ENCODE measurements at places on chromosomes 2 and 18.
A peak's percentile ranks its signal among the peaks of the same experiment; 100 is the strongest.

DNA sequence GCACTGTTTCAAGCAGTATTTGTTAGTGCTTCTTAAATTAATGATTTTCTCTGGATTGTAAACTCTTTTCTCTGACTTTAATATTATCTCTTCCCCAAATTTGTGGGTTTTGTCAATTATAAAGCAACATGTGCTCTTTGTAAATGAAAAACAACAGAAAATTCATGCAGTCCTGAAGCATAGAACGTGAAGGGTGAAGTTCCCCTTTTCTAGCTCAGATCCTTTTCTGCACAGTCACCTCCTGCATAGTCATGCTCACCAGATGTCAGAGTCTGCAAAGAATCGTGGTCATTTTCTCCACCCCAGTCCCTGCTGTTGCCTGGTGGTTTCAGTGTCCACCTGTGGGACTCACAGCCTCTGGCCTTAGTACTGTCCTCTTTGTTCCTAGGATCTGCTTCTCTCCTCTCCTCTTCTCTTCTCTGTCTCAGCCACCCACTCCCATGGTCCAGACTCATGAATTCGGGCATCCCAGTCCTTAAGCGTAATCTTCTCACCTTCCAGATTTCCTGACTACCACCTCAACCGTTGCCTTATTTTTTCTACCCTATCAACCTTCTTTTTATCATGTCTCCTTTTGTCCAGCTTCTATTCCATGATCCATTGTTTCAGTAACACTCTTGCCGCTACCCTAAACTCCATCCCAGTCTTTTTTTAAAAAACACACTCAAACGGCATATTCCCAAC lies 229.1 kb downstream of the RTP5 start:
- no peak for DNase-seq

- no peak for DNase-seq
These were observed 3.3 kb downstream of the SLC9A2 start for GRCh38 chr2:102622646-102623045.

GRCh38 chr2:48600204-48600813 lies 17.3 kb upstream of the GTF2A1L start:
- DNase-seq = no peak

GRCh38 chr2:44555700-44556099 lies 194.0 kb downstream of the CAMKMT start:
- no peak for DNase-seq

GRCh38 chr2:188600536-188601210 lies 309.0 kb downstream of the GULP1 start:
- no peak for DNase-seq

DNA sequence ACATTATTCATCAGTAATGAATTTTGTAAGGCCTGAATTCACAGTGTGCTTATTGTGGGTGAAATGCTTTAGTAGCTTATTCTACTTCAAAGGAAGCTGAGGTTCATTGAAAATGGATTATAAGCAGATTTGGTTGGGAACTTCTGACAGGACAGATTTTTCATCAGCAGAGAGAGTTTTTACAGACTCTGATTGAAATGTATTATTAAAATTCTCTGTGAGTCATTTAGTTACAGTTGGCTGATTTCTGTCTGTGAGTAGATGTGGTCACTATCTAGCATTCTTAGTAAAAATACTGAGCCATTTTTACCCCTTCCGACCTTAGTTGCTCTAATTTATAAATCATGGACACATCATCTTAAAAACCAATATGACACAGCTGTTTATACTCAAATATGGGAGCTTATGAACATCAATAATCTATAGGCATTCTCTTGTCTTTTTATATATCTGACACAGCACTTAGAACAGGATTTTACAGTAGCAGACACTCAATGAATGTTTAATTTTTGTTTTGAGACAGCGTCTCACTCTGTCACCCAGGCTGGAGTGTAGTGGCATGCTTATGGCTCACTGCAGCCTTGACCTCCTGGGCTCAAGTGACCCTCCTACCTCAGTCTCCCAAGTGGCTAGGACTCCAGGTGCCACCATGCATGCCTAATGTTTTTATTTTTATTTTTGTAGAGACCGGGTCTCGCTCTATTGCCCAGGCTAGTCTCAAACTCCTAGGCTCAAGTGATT lies 239.6 kb downstream of the BABAM2 start:
- no peak for DNase-seq

- no peak for DNase-seq
These were observed 158.1 kb downstream of the DOCK10 start for GRCh38 chr2:224884188-224884587.

DNA sequence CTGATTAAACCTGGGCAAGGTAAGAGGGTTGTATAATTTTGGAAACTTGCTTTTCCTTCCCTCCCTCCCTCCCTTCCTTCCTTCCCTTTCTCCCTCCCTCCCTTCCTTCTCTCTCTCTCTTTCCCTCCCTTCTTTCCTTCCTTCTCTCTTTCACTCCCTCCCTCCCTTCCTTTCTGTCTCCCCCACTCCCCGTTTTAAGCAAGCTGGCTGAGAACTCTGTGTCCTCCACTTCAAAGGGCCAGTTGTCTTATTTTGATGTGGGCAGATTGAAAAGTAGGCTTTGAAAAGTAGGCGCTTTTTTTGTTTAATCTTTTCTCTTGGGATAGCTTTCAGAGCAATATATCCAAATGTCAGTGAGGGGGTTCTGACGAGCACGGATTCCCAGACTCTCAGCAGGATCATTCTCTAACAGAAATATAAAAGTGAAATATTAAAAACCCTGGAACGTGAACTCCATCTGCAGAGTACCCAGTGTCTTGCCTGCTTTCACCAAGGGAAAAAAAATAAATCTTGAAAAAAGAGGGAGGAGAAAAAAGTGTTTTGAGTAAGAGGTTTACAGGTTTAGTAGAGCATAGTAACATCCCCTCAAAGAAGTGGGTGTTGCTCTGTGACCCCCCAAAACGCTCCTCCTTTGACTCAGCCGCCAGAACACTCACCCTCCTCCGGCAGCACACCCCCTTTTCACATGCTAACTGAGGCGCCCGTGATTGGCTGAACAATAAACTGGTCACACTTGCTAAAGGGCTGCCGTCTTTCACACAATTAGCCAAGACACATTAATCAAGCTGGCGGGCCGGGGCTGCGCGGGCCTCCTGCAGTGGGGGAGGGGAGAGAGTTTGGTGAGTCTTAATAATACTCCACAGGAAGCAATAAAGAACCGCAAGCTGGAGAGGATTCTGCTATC lies 52.2 kb downstream of the CDK15 start:
- peak; percentile 49 for DNase-seq

Data from right forelimb (tissue), 1 donor.